ENCODE measurements at places on chromosomes 5 and 9.

GRCh38 chr9:18184401-18184800 is 289.6 kb upstream of the ADAMTSL1 start:
- no peak for DNase-seq

DNA sequence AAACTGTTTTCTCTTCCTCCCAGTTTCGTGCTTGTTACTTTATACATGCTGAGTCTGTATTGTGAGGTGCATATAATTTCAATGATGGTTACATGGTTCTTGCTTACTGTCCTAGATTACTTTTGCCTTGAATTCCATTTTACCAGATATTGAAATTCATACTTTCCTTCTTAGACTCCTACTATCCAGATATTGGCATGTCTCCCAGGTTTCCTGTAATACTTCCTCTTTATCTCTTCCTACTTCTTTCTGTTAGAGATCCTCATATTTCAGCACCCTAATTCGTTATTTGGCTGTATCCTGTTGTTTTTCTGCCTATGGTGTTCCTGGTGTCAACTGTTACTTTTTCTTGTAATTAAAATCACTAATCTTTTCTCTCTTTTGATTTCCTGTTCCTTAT is 522.1 kb downstream of the CCDC171 start:
- DNase-seq: no peak

DNA sequence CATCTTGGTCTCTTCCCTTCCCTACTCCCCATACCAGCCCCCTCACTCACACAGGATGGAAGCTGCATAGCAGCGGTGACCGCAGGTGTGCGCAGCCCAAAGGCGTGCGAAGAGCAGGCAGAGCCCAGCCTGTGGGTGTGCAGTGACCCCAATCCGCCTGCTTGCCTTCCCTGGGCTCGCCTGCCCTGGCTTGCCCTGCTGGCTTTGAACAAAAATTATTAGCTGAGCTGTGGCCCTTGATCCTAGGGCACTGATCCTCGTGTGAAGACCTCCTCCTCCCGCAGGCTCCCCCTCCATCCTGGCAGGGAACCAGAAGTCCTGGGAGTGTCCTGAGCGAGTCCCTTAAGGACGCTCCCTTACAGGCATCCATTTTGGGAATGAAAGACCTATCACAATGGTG is 31.9 kb downstream of the MORN5 start:
- DNase-seq: no peak

DNA sequence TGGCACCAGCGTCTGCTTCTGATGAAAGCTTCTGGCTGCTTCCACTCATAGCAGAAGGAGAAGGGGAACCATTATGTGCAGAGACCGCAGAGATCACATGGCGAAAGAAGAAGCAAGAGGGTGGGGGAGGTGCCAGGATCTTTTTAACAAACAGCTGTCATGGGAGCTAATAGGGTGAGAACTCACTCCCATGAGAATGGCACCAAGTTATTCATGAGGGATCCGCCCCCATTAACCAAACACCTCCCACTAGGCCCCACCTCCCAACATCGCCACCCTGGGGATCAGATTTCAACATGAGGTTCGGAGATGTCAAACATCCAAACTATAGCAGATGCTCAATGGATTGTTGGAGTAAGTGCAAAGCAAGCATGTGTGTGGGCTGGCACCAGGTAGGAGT is 125.8 kb upstream of the SLIT3 start:
- DNase-seq: no peak

DNA sequence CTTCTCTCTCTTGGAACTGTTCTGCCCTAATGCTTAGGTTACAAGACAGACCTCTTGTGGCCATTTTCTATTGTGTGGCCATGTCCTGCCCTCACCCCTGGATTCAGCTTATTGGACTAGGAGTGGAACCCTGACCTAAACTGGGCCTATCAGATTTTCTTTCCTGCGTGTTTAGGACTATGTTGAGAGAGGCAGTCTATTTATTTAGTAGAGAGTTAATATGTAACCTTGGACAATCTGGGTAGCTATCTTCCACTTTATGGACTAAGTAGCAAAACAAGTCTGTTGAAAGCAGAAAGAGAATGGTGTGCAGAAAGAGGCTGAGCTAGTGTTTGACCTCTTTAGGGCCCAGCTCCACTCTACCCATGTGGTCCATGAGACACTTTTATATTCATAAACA is 82.6 kb upstream of the SMIM32 start:
- no peak for DNase-seq

DNA sequence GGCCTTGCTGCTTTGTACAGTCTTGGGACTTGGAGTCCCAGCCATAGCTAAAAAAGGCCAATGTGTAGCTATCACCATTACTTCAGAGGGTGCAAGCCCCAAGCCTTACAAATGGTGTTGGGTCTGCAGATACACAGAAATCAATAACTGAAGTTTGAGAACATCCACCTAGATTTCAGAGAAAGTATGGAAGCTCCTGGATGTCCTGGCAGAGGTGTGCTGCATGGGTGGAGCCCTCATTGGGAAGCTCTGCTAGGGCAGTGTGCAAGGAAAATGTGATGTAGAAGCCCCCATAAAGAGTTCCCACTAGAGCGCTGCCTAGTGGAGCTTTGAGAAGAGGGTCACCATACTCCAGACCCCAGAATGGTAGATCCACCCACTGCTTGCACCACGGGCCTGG is 626.7 kb upstream of the COX7C start:
- no peak for DNase-seq

DNA sequence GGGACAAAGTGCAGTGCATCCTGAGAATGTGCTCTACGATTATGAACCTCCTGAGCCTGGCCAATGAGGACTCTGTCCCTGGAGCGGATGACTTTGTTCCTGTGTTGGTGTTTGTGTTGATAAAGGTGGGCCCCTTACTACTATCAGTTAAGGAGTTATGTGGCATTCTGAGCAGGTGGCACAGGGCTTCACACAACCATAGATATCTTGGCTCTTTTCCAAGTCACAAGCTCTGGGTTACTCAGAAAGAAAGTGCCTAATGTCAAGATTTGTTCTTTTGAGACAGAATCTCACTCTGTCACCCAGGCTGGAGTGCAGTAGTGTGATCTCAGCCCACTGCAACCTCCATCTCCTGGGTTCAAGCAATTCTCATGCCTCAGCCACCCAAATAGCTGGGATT is 99.0 kb downstream of the GAPVD1 start:
- DNase-seq: no peak

DNA sequence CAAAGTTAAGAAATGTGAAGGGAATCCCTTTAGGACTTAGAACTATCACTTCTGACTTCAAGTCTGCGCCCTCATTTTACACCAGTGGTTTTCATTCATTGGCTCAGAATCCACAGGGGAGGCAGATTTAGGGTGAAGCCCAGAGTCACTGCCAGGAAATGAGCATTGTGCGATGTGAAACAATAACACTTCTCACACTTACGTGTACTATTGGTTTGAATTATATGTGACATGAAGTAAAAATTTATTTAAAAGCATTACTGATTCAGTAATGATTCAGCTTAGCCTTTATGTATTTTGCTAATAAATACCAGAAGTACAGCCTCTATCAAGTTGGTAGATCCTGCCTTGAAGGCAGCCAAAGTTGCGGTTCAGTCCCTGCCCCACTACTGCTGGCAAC is 98.6 kb downstream of the PAM start:
- no peak for DNase-seq

GRCh38 chr5:171897231-171897630 is 109.2 kb downstream of the FBXW11 start:
- no peak for DNase-seq

DNA sequence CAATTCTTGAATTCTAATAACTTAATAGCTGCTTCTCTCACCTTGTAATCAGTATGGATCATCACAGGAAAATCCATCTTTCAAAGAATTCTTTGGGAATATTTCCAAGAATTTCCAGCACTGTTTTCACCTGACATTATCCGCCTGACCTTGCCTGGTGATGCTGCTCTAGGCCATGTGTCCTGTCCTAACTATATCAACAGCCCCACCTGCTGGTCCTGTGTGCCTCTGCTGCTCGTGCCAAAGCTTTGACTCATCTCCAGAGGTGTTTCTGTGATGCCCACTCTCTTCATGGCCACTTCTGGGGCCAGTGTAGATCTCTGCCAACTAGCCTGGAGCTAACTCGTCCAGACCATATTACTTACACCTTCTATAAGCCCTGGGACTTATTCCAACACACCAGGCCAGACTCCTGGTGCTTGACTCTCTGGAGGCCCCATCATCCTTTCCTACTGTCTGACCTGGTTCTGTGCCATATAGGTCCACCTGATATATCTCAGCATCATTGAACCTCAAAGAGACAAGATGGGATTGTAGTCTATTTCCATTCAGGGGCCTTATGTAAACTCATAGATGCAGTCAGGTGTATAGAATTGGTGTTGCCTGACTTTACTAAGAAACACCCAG is 67.5 kb upstream of the CKMT2 start:
- DNase-seq: peak; percentile 29

DNA sequence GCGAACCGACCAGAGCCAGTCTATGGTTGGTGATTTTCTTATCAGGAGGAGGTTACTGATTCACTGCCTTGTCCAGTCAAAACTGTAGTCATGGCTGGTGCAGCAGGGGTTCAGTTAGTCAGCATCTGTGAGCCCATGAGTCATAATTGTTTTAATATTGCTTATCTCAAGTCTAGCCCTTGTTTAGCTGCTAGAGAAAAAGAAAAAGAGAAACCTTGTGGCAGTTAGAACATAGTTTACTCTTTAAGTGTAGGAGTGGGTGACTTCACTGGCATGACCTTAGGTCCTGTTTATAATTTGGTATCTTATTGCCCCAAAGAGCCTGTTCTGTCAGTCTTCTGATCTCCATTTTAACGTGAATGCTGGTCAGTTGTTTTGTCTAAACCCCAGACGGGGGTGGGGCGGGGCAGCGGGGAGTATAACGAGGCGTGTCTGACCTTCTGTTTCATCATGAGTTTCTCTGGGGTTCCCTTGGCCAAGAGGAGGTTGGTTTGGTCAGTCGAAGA is 76.9 kb upstream of the NFIL3 start:
- no peak for DNase-seq

- DNase-seq: no peak
These were observed 158.1 kb downstream of the LPAR1 start for GRCh38 chr9:110880189-110880588.

- DNase-seq: peak; percentile 2
These were observed 954 bp downstream of the TBCA start for GRCh38 chr5:77774981-77775789.

DNA sequence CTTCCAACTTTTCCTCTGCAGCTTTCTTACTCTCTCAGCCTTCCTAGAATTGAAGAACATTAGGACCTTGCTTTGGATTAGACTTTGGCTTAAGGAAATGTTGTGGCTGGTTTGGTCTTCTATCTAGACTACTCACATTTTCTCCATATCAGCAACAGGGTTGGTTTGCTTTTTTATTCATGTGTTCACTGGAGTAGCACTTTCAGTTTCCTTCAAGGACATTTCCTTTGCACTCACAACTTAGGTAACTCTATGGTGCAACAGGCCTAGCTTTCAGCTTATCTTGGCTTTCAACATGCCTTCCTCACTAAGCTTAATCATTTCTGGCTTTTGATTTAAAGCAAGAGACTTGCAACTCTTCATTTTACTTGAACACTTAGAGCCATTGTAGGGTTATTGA is 153.1 kb downstream of the CCDC192 start:
- no peak for DNase-seq

GRCh38 chr5:113692891-113693457 is 179.5 kb downstream of the YTHDC2 start:
- DNase-seq: no peak

- DNase-seq: no peak
These were observed 176.2 kb downstream of the DENND1A start for GRCh38 chr9:123753669-123754258.

GRCh38 chr5:57911438-57911837 is 428.8 kb upstream of the ACTBL2 start:
- DNase-seq: no peak

DNA sequence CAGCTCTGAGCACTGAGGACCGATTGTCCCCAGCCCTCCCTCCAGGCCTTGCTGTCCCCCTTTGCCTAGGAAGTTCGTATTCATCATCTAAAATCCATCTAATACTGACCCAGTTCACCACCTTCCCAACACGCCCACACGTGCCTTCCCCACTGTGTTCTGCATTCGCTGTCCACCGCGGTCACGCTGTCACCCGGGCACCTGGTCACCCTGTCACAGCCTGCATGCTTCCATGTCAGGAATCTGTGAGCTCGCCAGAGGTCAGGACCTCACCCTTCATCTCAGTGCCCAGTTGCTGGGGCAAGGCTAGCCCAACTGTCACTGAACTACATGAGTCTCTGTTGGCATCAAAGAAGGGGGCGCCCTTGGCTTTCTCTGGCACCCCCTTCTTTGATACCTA is 82.9 kb upstream of the RUFY1 start:
- no peak for DNase-seq

GRCh38 chr5:134874831-134875655 is 872 bp downstream of the TXNDC15 start:
- DNase-seq: no peak

GRCh38 chr9:82519332-82519731 is 530.8 kb downstream of the SPATA31D1 start:
- DNase-seq: no peak

- no peak for DNase-seq
These were observed 31.8 kb downstream of the FAXDC2 start for GRCh38 chr5:154818471-154819116.

DNA sequence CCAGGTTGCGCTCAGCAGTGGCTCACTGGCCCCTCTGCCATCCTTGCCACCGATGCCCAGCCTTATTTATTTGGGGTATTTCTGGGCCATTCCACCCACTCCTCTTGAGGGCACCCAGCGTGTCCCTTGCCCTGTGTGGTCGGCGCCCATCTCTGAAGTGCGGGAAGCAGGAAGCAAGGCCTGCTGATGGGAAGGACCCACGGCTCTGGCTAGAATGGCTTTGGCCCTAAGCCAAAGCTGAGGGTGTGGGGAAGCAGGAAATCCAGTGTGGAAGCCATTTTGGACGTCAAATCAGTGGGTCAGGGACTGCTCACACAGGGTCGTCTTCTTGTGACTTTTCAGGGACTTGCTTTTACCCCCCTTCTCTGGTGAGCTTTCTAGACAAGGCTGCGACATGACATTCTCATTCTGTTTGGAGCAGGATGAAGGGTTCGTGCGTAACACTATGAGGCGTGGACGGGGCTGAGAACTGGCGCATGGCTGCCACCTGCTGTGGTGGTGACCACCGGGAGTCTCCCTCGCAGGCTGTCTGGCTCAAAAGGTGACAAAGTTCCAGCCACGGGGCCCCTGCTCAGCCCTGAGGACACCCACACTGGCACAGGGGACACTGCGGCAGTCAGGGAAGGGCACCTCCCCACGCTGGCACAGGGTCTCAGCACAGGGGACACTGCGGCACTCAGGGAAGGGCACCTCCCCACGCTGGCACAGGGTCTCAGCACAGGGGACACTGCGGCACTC is 50.7 kb upstream of the NKD2 start:
- DNase-seq: no peak

- DNase-seq: no peak
These were observed 724.1 kb upstream of the MEF2C start for GRCh38 chr5:89606939-89607534.

DNA sequence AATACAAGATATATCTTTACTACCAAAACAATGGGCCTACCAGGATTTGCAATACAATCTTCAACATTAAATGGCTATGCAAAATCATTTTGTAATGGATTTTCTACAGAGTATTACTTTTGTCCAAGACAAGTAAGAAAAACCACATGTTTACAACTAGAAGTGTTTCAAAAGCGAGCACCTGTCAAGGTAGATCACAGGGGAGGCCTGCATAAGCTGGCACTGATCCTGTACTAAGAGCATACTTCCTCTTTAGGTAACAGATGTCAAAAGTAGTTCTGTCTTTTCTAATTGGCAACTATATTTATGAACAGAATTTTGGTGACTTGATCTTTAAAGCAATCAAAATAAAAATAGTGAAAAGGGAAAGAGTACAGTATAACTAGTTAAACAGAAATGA is 249.0 kb downstream of the MLLT3 start:
- DNase-seq: no peak
